Right ventricle myocardium inferior (tissue), 1 donor: ENCODE measurements at places on chromosomes 13 and 19. TPM values are rescaled to one million over a fixed set of nuclear protein-coding genes. Genes with fewer than 3 reads are reported as not detected.

Gene GMIP
- 4.5 TPM for total RNA-seq

GRCh38 chr19:53372196-53372595, 6.7 kb downstream of the ZNF525 start:
- no peak for DNase-seq

- no peak for DNase-seq
These were observed 144.1 kb upstream of the TMTC4 start for GRCh38 chr13:100818711-100819110.

DNA sequence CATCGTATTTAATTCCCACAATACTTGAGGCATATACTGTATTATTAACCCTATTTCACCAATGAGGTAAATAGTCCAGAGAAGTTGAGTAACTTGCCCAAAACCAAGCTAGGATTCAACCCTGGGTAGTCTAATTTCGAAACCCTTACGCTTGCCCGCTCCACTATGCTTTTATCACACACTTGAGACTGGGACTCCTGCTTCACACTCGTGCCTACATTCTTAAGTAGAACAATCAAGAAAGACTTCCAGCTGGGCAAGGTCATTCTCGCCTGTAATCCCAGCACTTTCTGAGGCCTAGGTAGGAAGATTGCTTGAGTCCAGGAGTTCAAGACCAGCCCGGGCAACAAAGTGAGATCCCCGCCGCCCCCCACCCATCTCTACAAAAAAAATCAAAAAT, 3.6 kb downstream of the ZNF541 start:
- no peak for DNase-seq

GRCh38 chr13:30743319-30744055, 8.1 kb downstream of the ALOX5AP start:
- no peak for DNase-seq
